ENCODE measurements at places on chromosomes 12 and 14.

DNA sequence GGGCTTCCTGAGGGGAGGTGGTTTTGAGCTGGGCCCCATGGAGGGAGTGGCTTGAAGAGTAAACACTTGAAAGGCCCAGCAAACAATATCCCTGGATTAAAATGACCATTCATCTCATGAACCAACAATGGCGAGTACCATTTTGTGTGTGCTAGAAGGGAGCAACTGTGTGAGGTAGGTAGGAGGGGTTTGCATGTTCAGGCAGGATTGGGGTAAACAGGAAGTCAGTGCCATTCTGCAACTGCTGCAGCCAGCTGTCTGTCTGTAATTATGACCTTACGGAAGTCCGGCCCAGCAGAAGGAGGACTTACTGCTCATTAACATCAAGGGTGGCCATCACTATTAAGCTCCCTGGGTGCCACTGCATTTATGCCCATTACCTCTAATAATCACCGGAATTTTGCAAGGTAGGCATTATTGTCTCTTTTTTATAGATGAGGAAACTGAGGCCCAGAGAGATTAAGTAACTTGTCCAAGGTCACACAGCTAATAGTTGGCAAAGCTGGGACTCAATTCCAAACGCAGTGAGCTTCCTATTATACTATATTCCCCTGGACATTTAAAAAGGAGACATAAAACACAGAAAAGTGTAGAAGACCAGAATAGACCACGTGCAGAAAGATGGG lies 16.6 kb upstream of the IFI27L2 start:
- no peak for DNase-seq

- no peak for DNase-seq
Measured at GRCh38 chr12:52197371-52198231, 5.8 kb upstream of the KRT80 start.

GRCh38 chr12:18851271-18851670 lies 113.4 kb downstream of the CAPZA3 start:
- DNase-seq: no peak

- no peak for DNase-seq
Measured at GRCh38 chr14:89504602-89505313, 87.7 kb upstream of the FOXN3 start.

GRCh38 chr12:52611080-52611468 lies 7.3 kb downstream of the KRT73 start:
- no peak for DNase-seq

- no peak for DNase-seq
Measured at GRCh38 chr12:103915306-103915705, 14.9 kb upstream of the HSP90B1 start.

DNA sequence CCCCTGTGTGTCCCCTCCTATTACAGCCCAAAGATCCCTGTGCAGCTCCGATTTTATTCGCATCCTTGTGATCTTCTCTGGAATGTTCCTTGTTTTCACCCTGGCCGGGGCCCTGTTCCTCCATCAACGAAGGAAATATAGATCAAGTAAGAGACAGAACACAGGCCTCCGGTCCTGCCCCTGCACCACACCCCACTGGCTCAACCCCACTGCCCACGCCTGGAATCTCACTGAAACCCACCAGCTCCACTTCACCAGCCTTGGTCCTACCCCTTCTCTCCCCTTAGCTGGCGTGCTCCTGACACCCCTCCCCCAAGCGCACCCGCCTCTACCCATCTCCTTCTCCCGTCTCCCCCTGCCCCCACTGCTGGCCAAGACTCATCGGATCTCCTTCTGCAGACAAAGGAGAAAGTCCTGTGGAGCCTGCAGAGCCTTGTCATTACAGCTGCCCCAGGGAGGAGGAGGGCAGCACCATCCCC lies 934 bp upstream of the TAPBPL start:
- DNase-seq: no peak

GRCh38 chr12:76470028-76470939 lies 89.3 kb downstream of the OSBPL8 start:
- no peak for DNase-seq

- no peak for DNase-seq
Measured at GRCh38 chr12:42985506-42985905, 396.0 kb upstream of the PRICKLE1 start.

DNA sequence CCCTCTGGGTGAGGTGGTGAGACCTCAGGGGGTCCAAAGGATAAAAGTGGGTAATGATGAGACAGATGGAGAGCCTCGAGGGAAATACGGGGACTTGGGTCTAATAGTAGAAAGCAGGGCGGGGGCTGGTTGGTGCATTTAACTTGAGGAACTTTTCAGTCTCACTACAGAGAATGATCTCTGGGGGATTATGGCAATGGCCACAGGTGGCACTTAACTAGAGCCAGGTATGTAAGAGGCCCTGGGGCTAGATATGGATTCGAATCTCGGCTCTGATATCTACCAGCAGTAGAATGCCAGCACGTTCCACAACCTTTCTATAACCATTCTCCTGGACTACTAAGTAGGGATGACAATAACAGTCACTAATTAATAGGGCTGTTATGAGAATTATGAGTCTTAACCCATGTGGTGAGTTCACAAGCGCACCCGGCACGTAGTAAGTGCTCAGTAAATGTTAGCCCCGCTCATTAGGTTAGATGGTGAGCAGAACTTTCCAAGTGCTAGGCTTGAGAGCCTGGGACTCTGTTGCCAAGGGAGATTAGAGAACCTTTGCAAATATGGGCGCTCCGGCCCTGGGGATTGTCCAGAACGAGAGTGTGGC lies 888 bp upstream of the PLXNC1 start:
- DNase-seq: no peak

DNA sequence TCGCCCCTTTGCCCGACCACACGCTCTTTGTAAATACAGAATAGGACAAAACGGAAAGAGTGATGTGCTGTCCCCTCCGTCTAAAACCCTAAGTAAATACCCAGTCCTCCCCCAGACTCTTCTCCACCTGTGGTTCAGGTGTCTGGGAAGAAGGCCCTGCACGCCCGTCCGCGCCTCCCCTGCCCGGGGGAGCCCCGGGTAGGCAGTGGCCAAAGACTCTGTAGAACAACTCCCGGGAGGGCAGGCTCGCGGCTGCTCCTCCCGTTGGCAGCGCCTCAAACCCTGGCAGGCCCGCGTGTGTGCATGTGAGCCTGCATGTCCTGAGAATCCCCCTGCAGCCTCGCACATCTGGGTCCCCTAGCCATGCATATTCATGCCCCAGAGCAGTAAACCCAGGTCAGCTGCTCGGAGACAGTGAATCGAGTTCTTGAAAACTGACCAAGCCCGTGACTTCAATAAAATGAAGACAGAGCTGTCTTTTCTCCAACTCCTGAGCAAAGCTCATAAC lies 165.8 kb downstream of the MON2 start:
- no peak for DNase-seq

DNA sequence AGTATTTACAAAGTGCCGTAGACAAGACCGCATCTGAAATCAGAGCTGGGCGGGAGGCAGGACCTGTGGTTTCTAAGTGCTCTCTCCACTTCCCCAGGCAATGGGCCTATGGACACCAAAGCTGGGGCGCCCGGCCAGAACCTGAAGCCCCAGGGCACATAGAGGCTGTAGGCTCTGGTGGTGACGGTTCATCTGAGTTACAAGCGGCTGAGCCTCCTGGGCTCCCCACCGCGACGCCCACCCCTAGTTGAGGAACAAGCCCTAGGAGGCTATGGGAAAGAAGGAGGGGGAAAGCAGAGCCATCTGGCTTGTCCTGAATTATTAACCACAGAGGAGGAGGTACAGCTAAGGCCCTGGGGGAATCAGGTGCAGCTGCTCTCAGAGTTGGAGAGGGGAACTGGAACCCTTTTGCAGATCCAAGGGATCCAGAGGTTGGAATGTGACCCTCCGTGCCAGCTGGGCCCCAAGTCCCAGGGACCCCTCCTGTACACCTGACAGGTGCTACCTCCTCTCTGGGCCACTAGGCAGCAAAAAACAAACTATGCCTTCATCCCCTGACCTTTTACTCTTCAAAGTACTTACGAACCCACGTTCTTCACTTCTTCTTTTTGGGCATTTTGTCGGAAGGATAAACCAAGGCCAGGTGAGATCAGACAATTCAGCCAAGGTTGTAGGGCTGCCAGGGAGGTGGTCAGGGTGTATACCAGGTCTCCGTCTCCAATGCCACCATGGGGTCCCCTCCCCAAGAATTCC lies 77.2 kb downstream of the ARL6IP4 start:
- no peak for DNase-seq

DNA sequence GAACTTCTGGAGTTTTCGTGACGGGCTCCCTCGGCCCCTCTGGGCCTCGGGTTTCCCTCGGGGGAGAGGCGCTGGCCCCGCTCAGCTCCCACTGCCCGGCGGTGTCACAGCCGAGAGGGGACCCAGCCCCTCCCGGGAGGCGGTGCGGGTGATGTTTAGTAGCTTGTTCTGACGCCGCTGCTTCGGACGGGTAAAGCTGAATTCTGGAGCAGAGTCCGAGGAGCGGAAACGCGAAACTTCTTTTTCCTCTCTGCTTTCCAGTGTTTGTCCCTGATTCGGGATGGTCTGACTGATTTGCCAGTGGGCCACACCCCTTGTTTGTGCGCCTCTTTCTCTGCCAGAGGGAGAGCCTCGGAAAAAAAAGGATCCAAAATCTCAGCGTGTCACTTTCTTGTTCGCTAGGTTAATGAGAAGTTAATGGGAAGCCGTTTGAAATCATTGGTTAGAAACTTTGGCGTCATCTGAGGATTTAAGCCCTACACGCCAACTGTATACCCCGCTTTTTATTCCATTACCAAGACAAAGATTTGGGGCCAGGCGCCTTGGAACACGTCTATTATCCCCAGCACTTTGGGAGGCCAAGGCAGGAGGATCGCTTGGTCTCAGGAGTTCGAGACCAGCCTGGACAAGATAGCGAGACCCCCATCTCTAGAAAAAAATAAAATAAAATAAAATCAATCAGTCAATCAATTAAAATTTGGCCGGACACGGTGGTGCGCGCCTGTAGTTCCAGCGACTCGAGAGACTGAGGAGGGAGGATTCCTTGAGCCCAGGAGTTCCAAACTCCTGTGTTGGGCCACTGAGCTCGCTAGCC lies 756 bp downstream of the TULP3 start:
- DNase-seq: no peak

DNA sequence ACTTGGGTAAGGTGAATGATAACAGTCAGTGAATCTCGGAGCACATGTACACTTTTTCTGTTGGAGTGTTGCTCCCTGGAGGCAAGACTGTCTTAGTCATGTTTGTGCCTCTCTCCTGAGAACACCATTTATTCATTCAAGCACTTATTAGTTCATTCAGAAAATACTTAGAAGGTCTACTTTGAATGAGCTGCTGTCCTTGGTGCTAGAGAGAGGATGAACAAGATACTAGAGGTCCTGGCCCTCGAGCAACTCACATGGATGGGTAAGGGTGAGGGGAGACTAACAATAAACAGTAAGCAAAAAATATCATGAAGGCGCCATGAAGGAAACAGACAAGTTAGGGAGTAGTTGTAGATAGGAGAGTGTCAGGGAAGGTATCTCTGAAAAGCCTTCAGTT lies 17.1 kb upstream of the SAMD4A start:
- no peak for DNase-seq

DNA sequence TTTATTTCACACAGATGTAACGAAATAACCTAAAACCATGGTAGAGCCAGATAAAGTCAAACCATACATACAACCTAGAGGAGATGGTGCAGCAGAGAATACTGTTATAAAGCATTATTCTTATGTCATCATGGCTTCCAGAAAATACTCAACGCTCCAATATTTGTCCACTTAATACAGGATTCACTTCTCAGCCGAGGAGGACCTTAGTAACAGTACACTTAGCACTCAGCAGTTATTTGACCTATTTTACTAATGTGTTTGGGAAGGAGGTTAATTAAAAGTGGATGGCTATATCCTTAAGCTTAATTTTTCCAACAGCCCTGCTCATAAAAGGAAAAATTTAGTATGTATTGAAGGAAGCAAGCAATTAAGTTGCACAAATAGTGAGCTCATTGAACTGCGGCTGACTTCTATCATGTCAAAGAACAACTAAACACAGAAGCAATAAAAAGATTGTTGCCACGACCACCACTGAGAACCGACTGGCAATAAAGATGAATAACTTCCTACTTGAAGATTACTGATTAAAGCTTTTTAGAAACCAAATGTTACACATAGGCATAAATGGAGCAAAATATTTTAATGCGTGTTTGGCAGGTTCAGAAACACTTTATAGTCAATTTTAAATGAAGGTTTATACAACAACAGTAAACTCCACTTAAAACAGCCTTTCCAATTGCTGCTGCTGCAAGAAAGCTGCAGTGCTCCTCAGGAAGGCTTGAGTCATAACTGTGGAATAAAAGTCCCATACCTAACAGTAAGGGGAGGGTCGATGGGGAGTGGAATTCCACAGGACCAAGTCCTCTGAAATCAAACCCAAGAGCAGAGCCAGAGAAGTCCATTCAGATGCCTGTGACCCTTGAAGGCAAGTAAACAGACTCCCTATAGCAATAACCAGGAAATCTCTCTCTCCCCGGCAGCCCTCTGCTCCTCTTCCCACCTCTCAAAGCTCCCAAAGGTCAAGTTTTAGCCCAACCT lies 218.9 kb upstream of the CDKN3 start:
- no peak for DNase-seq

- no peak for DNase-seq
Measured at GRCh38 chr12:131093604-131093955, 139.9 kb downstream of the ADGRD1 start.

DNA sequence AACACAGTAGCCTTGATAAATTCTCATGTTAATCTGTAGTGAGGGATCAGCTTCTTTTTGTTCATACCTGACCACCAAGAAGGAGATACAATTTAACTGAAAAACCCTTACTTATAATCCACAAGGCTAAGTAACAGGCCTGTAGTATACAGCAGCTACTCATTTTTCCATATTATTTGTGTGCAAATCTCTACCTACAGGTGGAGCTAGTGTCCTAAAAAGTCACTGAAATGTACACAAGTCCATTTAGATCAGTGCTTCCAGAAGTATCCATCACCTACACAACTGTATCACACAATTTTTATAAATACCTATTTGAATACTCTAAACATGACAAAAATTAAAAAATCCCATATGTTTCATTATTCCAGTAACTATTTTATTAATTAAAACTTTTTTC lies 173.2 kb downstream of the SLC35F4 start:
- no peak for DNase-seq

- no peak for DNase-seq
Measured at GRCh38 chr14:36773136-36773540, 111.5 kb downstream of the PAX9 start.

DNA sequence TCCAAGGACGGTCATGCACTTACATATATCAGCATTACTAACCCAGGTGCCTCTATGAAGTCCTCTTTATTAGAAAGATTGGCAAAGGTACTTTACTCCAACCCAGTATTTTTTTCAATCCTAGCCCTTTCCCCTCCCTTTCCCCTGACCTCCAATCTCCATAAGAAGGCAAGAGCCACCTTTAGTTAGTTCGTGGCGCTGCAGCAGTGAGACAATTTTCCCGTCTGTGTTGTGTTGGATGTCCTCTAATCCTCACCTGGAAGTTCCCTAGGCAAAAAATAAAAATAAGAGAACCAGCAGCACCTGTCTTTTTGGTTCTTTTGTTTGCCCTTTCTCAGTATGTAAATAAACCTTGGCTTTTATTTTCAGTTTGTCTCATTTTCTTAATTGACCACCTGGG lies 439.6 kb upstream of the LRFN5 start:
- DNase-seq: no peak

GRCh38 chr12:75881920-75882319 lies 149.7 kb downstream of the PHLDA1 start:
- no peak for DNase-seq

- DNase-seq: no peak
Measured at GRCh38 chr12:120388691-120389481, 19.9 kb upstream of the MSI1 start.
